CD4-positive, alpha-beta T cell treated with Interleukin-21 for 1 hour (primary cell): ENCODE measurements at places on chromosomes 6 and 20.

DNA sequence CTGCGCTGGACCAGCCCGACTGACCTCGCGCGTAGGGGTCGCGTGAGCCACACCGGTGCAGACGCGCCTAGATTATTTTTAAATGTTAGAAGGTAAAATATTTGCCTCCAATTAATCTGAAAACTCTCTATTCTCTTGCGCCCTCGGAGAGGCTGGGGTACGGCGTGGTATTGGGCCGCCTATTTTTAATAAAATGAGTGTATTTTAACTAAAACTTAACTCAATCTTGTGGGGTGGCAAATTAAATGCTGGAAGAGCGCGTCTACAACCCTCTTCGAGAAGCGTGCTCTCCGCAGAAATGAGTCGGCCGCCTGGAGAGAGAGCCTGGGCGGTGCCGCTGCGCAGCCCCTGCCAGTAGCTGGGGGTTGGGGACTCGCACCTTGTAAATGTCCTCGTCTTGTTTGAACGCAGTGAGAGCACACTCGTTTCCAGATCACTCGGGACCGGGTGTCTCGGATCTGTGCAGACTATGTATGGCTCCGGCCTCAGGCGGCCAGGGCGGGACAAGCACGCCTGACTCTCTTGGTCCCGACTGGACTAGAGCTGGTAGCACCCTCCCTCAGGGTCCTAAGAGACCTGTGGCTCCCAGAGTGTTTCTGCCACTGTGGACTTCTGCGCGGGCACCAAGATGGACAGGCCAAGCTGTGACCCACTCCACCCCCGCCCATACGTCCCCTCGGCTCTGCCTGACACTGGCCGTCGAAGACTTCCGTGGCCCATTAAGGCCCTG is 2.0 kb upstream of the MAFB start:
- DNase-seq: no peak

DNA sequence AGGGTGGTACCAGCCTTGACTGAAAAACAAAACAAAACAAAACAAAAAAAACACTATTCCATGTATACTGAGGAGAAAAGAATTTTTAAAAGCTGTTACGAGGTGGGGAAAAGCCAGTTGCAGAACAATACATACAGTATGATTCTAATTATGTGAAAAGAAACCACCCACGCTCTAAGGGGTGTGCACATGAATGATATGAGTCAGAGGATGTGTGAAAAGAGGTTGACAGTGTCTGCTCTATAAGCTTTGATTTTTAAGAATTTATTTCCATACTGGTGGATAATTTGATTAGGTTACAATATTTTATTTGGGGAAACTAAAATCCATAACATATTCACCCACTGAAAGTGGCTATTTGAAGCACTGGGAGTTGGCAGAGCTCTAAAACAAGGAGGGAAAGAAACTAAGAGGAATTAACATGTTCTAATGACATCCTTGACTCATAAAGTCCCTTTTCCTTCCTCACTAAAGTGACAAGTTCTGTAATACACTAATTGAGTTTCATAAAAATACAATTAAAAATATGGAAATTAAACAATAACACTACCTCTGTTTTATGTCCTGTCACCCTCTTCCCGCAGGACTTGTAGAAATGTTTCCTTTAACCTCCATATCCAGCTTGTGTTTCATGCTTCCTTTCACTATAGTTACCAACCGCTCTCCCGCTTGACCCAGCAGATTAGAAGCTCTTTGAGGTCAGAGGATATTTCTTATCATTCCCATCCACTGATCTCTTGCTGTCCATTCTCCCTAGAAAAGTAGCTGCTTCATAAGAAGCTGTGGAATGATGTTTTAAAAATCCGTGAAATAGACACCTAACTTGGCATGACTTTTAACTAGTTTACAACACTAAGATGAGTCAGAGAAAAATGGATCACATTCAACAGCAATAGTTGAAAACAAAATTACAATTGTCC is 118.6 kb upstream of the CCDC28A start:
- no peak for DNase-seq

GRCh38 chr20:57322476-57322875 is 7.1 kb upstream of the SPO11 start:
- DNase-seq: no peak

DNA sequence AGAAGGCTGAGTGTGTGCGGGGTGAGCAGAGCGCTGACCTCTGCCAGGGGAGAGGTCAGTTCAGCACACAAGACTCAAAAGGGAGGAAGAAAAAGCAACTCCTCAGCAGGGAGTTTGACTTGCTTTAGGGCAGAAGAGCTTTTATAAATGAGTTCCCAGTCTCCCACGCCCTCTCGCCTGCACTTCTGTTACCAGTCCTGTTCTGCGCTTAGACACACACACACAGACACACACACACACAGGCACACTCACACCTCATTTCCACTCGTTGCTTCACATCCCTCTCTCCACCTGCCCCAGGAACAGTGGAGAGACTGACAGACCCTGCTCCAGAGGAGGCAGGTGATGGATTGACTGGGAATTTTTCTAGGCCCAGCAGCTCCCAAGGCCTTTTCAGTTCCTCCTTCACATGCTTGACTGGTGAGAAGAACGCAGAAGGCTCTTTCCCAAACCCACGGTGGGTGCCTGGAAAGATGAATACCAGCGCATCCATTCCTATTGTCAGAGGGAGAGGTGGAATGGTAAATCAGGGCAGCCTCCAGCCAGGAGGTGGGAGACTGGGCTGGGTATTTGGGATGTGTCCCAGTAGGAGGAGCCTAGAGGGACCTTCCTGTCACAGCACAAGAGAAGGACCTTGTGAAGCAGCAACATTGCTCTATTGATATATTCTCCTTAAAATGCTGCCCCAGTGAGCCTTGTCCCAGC is 43.7 kb downstream of the JAG1 start:
- no peak for DNase-seq

DNA sequence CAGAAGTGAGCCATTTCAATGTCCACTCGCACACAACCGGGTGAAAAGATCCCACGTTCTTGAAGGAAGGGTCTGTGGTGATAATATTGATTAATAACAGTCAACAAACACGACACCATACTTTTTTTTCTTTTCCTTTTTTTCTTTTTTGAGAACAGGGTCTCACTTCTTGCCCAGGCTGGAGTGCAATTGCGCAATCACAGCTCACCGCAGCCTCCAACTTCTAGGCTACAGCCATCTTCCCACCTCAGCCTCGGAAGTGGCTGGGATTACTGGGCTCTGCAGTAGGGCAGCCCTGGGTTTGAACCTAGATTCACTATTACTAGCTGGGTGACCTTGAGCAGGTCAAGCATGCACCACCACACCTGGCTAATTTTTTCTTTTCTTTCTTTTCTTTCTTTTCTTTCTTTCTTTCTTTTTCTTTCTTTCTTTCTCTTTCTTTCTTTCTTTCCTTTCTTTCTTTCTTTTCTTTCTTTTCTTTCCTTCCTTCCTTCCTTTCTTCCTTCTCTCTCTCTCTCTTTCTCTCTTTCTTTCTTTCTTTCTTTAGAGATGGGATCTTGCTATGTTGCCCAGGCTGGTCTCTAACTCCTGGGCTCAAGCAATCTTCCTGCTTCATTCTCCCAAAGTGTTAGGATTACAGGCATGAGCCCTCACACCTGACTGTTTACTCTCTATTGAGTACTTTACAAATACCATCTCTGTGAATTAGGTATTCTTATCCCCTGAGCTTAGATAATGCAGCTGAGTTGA is 123.9 kb downstream of the SNX5 start:
- DNase-seq: no peak

GRCh38 chr6:42354702-42355101 is 97.0 kb downstream of the TRERF1 start:
- DNase-seq: no peak

DNA sequence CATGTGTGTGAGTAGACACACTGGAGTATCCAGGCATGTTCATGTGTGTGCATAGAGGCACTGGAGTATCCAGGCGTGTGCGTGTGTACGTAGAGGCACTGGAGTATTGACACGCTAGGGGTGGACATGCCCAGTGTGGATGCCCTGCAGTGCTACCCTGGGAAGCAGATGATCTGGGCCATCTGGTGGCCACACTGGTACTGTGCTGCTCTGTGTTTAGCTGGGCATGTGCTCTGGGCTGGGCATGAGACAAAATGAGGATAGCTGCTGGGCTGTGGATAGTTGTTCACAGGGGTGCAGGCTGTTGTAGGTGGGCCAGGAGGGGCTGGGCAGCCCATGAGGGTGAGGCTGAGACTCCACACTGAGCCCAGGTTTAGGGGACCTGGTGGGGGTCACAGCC is 24.0 kb upstream of the NPBWR2 start:
- no peak for DNase-seq
